ENCODE measurements at places on chromosomes 5 and 9.

- no peak for DNase-seq
Observed at GRCh38 chr9:123601828-123602227, 245.8 kb downstream of the CRB2 start.

DNA sequence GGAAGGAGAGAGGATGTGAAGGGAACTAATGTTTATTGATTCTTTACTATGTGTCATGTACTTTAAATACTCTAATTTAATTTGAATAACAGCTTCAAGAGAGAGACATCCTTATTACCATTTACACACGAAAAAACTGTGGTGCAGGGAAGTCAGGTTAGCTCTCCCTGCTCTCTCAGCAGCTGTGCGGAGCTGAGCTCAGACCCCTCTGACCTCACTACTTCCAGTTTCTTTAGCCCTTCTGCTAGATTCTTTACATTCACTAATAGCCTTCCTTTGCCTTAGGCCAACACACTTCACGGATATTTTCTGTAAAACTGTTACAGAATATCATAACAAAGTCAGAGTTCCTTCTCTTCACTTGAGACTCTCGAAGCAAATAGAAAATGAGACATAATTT lies 131.3 kb upstream of the ARRDC3 start:
- no peak for DNase-seq

DNA sequence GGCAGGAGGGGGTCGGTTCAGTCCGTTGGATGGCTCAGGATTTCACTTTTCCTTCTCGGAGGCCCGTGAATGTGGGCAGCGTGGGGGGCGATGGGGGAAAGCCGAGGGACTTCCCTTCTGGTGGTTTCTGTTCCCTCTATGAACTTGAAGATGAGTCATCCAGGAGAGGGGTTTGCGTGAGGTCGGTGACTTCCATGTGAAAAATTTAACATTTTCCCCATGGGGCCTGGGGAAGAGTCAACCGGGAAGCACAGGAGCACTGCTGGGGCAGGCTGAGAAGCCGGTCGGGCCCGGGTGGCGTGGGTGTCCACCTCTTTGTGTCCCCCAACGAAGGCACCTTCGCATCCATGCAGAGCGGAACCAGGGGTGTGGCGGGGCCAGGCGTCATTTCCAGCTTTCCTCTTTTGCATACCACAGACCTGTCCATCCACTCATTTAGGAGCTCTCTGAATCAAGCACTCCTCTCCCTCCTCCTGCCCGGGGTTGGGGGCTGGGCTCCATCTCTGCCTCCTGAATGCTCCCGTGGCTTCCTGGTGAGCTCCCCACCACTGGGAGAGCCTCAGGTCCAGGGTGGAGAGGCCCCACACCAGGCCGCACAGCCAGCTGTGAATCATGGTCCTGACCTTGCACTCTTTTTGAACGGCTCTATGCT lies 68.4 kb downstream of the ANKRD33B start:
- peak; percentile 70 for DNase-seq

- no peak for DNase-seq
Observed at GRCh38 chr5:76590027-76590426, 33.2 kb downstream of the F2RL2 start.

DNA sequence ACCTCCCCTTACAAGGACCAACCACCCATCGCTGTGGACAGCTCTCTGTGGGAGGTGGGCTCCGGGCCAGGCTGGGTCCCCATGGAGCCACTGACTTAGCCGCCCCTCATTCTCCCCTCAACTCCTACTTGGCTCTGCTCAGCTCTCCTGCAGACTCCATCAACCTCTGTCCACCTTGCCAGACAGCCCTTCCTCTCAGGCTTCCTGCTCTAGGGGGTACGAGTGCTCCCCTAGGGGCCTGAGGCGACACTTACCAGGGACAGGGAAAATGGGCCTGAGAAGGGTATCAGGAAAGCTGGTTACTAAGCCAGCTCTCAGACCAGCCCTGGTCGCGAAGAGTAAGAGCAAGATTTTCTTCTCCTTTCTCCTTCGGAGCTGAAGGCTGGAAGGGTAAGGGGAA lies 43.9 kb downstream of the SHB start:
- DNase-seq, result no peak

GRCh38 chr9:111020594-111020993 lies 17.7 kb downstream of the LPAR1 start:
- DNase-seq, result no peak

DNA sequence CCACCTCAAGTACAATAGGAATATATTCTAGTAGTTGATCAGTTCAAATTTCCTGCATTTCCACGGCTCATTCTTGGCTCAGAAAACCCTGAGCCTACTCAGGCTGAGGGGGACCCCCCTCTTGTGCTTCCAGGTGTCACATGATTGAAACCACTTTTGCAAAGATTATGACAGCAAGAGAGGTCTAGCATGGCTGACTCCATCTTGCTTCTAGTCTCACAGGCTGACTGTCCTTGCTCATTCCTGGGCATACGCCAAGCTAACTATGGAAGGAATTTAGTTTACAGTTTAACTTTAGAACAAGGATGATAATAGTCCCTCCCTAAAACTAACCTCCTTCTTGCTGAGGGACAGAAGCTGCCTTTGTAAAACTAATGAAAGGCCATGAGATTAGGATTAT lies 154.1 kb downstream of the SNX18 start:
- DNase-seq, result no peak

- DNase-seq, result no peak
Observed at GRCh38 chr9:16509997-16510396, 360.5 kb downstream of the BNC2 start.

GRCh38 chr9:135507104-135508035 lies 6.9 kb downstream of the MRPS2 start:
- no peak for DNase-seq

- no peak for DNase-seq
Observed at GRCh38 chr9:69097064-69097463, 61.5 kb downstream of the FXN start.

DNA sequence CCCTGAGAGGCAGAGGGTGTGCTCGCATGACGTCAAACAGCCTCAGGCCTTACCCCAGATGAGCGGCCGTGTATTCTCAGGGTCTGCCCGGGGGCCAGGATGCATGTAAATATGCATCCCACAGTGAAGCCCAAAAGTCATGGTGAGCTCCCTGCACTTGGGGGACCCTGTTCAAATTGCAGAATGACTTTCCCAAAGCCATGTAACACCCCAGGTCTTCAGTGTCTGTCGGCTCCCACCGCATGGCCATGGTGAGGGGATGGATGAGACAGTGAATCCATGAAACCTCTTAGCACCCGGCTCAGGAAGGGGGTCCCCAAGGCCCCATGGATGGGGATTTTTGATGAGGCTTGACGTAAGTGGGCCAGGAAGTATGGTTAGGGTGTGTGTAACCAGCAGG lies 9.3 kb upstream of the COL5A1 start:
- no peak for DNase-seq

GRCh38 chr5:170619869-170620268 lies 116.0 kb downstream of the KCNIP1 start:
- DNase-seq, result no peak

DNA sequence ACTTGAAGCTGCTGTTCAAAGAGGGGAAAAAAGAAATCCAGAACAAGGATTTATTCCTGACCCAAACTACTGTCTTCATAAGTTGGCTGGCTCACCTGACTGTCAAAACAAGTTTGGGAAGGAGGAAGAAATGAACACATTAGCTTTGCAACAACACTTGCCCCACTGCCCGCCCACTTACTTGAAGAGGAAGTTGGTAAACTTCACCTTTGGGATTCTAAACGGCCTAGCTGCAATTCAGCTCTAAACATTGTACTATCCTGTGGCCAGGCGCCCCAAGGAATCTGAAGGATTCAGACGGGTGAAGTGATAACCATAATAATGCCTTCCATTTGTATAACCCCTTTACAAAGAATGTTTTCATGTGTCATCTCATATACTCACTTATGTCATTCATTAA lies 199.4 kb downstream of the ARRDC3 start:
- DNase-seq, result no peak

DNA sequence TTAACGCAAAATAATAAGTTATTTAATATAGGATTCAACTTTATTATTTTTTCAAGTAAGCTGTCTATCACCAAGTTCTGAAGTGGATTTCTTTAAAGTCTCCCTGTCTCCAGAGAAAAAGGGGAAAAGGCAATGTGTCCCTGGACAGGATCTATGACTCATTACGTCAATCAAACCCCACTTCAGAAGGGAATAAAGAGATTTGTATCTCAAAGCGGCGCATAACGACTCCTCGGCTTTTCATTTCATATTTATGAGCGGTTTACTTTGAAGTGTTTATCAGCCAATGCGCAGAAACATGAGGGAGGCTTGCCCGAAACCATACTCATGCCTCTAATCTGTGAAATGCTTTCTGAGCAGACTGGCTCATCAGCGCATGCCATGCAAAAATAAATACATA lies 938.6 kb upstream of the WWC1 start:
- DNase-seq, result no peak

DNA sequence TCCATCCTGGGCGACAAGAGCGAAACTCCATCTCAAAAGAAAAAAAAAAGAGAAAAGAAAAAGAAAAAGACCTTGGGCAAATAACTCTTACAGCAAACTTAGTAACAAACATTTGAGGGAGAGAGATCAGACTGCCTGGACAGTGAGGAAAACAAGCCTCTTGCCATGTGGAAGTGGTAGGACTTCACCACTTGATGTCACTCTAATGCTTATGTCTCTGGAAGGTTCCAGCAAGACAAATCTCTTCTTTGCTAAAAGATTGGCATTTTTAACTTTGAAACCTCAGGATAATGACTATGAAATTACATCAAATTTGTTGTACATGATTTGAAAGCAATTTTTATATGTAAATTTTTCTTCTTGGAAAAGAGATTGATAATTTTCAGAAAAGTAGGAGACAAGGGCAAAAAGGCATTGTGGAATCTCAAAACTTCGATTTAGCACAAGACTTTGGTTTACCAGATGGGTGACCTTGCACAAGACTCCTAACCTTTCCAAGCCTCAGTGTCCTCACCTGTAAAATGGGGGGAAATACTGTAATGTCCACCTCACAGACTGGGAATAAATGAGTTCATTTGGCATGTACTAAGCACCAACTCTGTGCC lies 5.4 kb downstream of the ACTL7B start:
- DNase-seq, result no peak

- no peak for DNase-seq
Observed at GRCh38 chr9:107316795-107317661, 33.9 kb downstream of the RAD23B start.

GRCh38 chr9:93509084-93509483 lies 55.7 kb upstream of the FAM120AOS start:
- DNase-seq, result no peak

DNA sequence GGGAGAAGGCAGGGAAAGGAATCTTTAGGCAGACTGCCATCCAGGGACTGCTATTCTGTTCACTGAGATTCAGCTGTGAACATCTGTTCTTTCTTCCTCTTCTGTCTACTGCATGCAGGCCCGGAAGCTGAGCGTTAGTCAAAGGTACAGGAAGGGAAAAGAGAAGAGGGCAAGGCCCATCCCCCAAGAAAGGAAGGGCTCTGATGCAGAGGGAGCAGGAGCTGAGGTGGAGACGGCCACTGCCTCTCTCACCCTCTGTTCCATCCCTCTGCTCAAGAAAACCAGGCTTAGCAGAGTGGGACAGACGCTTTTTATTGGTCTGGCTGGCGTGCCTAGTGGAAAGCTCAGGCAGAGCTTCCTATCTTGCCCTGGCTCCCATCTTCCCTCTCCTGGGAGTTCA lies 57.6 kb downstream of the PFDN1 start:
- no peak for DNase-seq

- DNase-seq, result no peak
Observed at GRCh38 chr5:115815006-115815692, 1.3 kb downstream of the CDO1 start.

- no peak for DNase-seq
Observed at GRCh38 chr9:91736898-91737601, 213.0 kb downstream of the ROR2 start.

DNA sequence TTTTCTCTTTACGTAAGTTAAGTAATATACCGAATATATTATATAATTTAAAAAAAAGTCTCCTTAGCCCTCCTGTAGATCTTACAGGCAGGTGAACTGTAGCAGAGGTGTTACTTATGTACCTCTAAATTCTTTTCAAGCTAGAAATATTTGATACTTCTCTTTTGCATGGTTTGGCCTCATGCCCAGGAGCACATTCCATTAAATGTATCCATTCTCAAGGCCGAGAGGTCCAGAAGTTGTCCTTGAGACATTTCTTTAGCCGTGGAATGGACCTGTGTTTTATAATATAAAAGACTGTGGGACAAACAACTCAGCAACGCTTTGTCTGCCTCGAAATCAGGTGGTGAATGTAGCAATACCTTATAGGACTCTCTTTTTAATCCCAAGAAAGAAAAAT lies 184.5 kb downstream of the TRIO start:
- DNase-seq, result no peak

DNA sequence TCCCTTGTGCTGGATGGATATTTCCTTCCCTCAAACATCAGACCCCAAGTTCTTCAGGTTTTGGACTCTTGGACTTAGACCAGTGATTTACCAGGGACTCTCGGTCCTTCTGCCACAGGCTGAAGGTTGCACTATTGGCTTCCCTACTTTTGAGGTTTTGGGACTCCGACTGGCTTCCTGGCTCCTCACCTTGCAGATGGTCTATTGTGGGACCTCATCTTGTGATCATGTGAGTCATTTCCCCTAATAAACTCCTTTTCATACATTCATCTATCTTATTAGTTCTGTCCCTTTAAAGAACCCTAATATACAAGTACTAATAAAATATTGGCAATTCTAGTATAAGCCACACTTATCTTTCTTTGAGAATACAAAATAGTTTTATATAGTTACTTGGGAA lies 1078.9 kb downstream of the CDH12 start:
- no peak for DNase-seq

GRCh38 chr9:124293718-124294506 lies 36.2 kb downstream of the NEK6 start:
- no peak for DNase-seq

GRCh38 chr9:86020731-86021130 lies 78.6 kb downstream of the GOLM1 start:
- DNase-seq, result no peak

- no peak for DNase-seq
Observed at GRCh38 chr5:143921525-143922311, 109.8 kb downstream of the HMHB1 start.

GRCh38 chr9:87375397-87376073 lies 122.1 kb upstream of the DAPK1 start:
- DNase-seq, result no peak

GRCh38 chr9:126874546-126875314 lies 14.3 kb downstream of the ZBTB34 start:
- DNase-seq, result no peak

- DNase-seq, result no peak
Observed at GRCh38 chr9:84169240-84169639, 171.3 kb downstream of the SLC28A3 start.

DNA sequence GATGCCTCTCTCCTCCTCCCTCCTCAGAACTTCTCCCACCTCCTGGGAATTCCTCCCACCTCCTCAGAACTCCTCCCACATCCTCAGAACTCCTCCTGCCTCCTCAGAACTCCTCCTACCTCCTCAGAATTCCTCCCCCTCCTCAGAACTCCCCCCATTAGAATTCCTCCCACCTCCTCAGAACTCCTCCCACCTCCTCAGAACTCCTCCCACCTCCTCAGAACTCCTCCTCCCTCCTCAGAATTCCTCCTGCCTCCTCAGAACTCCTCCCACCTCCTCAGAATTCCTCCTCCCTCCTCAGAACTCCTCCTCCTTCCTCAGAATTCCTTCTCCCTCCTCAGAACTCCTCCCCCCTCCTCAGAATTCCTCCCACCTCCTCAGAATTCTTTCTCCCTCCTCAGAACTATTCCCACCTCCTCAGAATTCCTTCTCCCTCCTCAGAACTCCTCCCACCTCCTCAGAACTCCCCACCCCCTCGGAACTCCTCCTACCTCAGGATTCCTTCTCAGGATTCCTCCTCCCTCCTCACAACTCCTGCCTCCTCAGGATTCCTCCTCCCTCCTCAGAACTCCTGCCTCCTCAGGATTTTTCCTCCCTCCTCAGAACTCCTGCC lies 23.9 kb downstream of the SLC46A2 start:
- no peak for DNase-seq

GRCh38 chr5:61966997-61967396 lies 339.0 kb upstream of the KIF2A start:
- DNase-seq, result no peak

Measured in T-helper 2 cell treated with Interferon-gamma antibody and Interleukin-4, amounts not matched to agents 5 μg/mL and 100 μg/mL, for 36 hours (primary cell).